CD4-positive, alpha-beta T cell treated with Interleukin-15 for 4 hours (primary cell): ENCODE measurements at places on chromosomes 2 and 18.

DNA sequence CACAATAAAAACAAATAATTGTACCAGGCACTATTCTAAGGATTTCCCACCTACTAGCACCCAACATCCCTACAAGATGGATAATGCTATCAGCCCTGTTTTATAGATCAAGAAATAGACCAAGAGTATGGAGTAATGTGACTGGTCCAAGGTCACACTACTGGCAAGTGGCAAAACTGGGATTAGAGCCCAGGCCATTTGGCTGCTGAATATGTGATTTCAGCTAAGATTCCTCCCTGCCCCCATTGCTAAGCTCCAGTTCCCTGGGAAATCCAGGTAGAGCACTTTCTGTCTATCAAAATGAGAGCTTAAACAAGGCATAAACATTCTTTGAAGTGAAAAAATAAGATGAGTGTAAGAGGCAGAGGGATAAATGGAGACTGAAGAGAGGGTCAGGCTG lies 157.8 kb downstream of the DNAH6 start:
- no peak for DNase-seq

DNA sequence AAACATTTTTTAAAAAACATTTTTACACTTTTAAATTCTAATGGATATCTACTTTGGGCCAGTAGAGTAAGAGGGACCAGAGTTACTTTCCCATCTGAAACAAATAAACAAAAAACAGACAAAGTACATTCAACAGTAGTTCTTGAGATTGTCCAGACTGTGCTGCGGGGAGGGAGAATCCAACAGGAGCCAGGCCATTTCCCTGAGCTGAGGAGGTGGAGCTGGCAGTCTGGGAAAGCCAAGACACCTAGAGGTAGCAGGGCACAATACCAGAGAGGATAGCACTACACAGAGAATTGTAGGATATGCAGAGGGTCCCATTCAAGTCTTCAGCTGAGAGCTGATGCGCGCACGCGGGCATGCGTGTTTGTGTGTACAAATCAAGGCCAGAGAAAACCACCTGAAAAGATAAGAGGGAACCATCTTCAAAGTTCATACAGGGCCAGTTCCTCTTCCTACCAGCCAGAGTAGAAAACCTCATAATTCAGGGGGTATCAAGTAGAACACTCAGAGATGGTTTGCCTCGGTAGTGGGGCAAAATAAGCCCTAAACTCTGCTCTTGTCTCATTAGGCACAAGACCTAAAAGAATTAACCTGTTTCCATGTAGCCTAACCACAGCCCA lies 44.0 kb downstream of the PTRHD1 start:
- DNase-seq: no peak

- DNase-seq: no peak
Measured at GRCh38 chr18:35789543-35789942, 182.9 kb upstream of the RMP24 start.

DNA sequence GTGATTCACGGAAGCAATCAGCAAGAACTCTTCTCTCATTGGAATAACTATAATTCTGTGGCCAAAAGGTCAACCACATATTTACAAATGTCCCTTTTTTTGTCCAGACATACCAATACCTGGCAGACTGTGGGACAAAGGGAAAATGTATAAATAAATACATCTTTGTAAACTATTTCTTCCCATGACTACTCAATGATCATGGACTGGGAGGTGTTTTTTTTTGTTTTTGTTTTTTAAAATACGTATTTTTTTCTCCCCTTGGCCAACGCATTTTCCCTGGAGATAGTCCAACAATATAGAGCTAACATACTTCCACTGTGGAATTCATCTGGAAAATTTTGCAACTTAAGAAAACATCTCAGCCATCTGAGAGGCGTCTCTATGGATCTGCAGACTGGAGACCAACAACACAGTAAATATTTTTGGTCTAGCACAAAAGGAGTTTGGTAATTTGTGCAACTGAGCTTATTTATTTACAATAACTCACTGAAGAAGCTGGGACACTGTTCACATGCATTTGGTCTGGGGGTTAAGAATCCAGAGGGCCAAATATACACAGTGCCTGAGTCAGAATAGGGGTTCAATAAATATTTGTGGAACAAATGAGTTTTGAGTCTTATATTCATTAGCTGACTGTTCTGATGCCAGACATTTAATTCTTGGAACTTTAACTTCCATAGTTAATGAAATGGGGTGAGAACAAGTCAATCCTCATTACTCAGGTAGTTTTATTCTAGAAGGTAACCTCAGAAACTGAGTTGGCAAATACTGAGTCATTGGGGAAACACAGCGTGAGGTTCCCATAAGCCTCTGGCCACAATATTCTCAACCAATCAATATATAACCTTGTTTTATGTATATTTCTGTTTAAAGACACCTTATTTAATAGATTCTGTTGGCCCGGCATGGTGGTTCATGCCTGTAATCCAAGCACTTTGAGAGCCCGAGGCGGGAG lies 36.2 kb downstream of the CCBE1 start:
- no peak for DNase-seq

- no peak for DNase-seq
Measured at GRCh38 chr2:77054938-77055337, 467.2 kb downstream of the LRRTM4 start.

GRCh38 chr2:207227749-207228145 lies 62.0 kb upstream of the KLF7 start:
- DNase-seq: no peak

- DNase-seq: no peak
Measured at GRCh38 chr2:74020702-74021406, 36.1 kb downstream of the TET3 start.

GRCh38 chr2:30786923-30787685 lies 20.1 kb downstream of the CAPN13 start:
- DNase-seq: no peak

GRCh38 chr18:54149078-54149697 lies 75.3 kb downstream of the MBD2 start:
- peak; percentile 53 for DNase-seq

DNA sequence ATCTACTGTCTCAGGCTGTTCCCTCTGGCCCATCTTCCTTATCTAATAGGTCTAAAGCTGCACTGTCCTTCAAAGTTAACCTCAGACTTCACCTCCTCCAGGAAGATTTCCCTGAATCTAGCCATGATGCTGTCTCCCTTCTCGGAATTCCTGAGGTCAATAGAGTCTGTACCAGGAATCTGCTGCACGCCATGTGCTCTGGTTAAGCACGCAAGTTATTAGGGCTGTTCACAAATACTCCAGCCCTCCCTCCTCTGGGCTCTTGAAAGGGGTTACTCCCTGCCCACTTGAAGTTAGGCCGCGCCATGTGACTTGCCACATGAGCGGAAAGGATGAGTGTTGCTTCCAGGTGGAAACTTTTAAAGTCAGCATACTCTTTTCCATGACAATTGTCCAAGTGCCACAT lies 43.6 kb downstream of the MCFD2 start:
- DNase-seq: no peak

DNA sequence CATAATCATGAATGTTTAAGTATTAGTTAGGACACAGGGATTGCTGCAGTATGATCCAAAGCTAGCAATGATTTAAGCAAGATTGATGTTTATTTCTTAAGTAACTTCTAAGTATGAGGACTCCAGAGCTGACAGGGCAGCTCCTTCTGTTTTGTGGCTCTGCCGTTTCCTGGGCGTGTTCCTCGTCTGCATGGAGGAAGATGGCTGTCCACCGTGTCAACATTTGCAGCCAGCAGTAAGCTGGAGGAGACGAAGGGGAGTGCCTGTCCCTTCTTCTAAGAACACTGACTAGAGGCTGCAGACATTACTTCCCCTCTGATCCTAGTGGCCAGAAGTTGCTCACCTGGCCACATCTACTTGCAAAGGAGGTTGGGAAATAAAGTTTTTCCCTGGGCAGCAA lies 144.1 kb downstream of the MYO1B start:
- DNase-seq: no peak

DNA sequence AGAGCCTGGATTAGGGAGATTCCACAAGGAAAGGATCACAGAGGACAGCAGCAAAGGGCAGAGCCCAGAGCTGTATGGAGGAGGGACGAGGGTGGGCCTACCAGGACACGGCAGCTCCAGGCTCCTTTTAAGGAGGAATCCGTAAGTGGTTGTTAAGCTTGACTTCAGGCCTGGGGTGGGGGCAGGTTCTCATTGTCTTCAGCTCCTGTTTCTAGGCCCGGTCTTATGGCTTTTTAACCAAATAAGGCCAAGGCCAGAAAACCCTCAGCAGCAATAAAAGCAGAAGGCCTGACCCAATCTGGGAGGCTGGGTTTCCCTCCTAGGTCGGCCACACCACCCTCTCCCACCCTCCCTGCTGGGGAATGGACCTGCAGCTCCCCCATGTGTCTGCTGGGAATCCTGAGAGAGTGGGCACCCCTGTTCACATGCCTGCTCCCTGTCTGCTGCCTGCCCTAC lies 111.2 kb downstream of the PLB1 start:
- DNase-seq: no peak

DNA sequence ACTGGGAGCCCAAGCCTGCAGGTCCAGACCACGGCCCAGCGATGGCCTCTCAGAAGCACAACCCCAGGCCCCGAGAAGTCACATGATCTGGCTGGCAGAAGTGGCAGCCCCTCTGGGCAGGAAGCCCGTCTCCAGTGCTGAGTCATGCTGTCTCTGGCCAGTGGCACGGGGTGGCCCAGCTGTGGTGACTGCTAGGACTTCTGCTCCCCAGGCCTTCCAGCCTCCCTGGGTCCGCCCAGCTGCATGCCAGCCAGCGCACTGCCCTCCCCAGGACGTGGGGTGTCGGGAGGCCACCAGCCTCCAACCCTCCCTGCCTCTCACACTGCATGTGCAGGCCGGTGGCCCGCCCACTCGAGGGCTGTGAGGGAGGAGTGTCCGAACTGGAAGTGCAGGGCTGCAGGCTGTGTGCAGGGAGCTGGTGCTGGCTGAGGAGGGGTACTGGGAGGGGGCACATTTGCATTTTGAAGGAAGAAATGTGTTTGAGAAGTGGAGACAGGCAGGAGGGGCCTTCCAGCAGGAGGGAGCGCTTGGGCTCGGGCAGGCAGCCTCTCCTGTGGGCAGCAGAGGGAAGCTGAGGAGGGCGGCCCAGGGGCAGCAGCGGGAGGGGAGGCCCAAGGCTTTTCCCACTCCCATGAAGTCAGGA lies 17.0 kb upstream of the HPCAL1 start:
- no peak for DNase-seq

DNA sequence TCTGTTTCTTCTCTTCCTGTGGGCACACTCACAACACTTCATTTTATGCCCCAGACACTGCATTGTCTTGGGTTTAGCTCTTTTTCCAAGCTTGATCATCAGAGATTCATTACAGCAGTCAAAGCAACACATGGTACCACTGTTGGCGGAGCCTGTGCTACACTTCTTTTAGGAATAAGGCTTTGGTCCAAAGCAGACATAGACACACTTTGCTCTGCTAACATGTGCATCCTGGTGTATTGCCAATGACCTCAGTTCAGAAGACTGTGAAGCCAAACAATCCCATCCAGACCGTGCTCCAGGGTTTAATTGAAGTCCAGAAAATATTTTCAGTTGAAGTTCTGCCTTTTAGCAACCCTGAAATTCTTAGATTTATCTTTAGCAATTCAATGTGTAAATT lies 354.6 kb upstream of the RAB12 start:
- DNase-seq: no peak

- no peak for DNase-seq
Measured at GRCh38 chr18:56559044-56559443, 79.3 kb downstream of the TXNL1 start.

- no peak for DNase-seq
Measured at GRCh38 chr2:223697316-223697891, 95.2 kb upstream of the SCG2 start.

- DNase-seq: no peak
Measured at GRCh38 chr2:161118722-161119121, 41.5 kb upstream of the TANK start.

DNA sequence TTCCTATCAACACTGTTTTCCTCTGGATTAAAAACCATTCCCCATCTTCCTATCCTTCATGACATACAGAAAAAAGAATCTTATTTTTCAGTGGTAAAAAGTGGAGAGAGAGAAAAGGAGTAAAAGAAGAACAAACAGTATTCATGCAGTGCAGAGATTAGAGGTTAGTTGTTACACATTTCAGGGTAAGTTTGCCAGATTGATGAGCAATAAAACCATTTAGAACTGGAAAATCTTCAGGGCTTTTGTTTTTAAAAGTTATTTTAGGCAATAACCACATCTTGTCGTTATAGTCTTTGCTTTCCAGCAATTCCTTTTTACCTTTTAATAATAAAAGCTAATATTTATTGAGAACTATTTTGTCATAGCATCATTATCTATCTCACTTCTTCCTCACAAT lies 104.5 kb downstream of the GPD2 start:
- DNase-seq: no peak

- no peak for DNase-seq
Measured at GRCh38 chr2:229446350-229446749, 175.3 kb upstream of the PID1 start.

- no peak for DNase-seq
Measured at GRCh38 chr18:58196881-58197872, 153.2 kb downstream of the NEDD4L start.

DNA sequence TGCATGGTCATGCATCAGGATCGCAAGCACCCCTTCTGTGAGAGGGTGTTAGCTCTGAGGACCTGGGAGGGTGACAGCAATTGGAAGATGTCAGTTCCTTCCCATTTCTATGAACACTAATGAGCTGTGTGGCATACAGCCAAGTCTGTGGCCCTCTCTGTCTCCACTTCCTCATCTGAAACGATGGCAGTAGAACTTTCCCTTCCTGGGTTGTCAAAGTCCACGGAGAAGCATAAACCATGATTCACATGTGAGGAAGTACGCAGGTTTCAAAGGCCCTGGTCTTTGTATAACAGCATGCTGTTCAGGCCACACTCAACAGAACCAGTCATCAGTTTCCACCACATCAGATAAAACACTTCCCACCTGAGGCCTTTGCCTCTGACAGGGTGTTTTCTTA lies 167.4 kb upstream of the RAB6C start:
- peak; percentile 7 for DNase-seq

GRCh38 chr2:13537771-13538349 lies 821.1 kb downstream of the TRIB2 start:
- DNase-seq: no peak

DNA sequence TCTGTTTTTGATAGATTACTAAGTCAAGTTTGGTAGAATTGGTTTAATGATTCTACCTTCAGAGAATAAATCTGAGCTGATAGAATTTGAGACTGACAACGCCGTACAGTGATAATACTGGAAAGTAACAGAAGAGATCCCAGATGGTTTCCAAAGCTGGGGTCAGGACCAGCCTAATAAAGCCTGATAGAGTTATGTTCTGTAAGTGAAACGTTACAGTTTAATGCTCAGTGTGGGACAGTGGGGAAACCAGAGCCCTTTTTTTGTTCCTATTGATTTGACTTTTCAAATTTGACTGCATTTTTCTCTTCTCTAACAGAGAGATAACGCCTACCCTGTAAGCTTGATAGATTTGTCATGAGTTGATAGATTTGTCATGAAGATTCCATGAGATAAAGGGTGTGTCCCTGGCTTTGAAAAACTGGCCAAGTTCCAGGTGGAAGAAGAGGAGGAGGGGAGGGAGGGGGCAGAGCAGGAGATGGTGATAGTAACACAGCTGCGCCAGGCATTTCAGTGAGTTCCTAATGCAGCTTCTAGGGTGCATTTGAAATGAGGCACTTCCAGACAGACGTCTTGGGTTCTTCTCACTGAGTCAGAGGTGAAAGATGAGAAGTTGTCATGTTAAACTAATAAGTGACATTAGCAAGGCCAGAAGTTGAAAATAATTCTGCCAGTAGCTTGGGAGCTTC lies 65.1 kb downstream of the CERS6 start:
- no peak for DNase-seq

GRCh38 chr18:36420826-36421225 lies 123.3 kb downstream of the FHOD3 start:
- no peak for DNase-seq
